HS-5 (cell line): ENCODE measurements at places on chromosomes 4 and X.

GRCh38 chrX:13778916-13779315 is 38.0 kb downstream of the GPM6B start:
- peak; percentile 2 for DNase-seq

- DNase-seq, result no peak
These were observed 556 bp upstream of the SLC25A43 start for GRCh38 chrX:119398587-119398973.

DNA sequence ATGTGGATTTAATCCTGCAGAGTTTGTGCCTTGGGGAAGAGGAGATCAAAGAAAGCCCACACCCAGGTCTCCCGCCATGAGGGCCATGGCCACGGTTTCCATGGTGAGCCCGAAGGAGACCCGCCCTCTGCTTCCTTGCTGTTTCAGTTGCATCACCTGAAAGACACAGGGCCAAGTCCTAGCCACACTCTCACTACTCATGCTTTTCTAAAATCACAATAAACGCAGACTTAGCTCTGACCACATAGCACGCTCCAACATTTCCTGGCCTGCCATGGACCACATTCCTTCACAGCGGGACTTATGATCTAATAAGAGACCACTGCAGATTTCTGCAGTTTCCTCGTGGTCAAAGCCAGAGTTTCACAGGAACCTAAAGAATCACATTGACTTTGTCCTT is 426.0 kb upstream of the NR3C2 start:
- DNase-seq, result no peak

- DNase-seq, result no peak
These were observed 149.5 kb downstream of the FAM13A start for GRCh38 chr4:88907478-88907877.

GRCh38 chr4:138864961-138865720 is 150.4 kb upstream of the NOCT start:
- DNase-seq, result no peak

GRCh38 chrX:25226151-25226550 is 210.4 kb upstream of the ARX start:
- DNase-seq, result no peak

DNA sequence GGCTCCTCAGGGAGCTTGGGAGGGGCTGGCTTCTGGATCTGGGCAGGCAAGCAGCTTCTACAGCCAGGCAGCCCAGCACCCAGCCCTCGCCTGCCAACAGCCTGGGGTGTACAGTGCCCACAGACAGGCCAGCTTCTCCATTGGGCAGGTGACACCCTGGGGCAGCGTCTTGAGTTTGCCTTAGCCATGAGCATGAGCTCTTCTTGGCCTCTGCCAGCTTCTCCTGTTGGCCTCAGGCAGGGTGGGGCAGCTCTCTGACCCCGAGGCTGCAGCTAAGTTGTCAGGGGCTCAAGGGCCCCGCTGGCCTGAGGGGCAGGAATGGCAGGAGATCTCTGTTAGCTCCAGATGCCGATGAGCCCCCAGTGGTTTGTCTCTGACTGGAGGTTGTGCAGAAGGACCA is 7.8 kb upstream of the CNGA2 start:
- no peak for DNase-seq

GRCh38 chrX:15971696-15972095 is 117.1 kb upstream of the AP1S2 start:
- DNase-seq, result no peak

DNA sequence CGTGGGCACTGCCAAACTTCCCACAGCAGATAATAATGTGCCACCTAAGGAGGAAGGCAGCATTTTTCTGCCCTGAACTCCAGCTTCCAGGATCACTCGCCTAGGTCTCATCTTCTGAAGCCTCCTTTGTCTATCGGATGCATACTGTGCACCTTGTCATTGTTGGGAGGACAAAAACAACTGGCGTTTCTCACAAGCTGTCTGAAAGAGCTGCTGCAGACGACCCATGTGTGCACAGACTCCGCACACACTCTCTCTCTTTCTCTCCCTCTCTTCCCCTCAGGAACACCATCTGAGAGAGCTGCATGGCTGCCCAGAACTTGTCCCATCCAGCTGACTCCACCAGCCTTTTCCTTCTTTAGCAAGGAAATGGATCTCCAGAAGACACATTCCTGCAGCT is 83.0 kb downstream of the MAML3 start:
- no peak for DNase-seq

- DNase-seq, result no peak
These were observed 18.9 kb upstream of the GPM6B start for GRCh38 chrX:13835825-13836224.

DNA sequence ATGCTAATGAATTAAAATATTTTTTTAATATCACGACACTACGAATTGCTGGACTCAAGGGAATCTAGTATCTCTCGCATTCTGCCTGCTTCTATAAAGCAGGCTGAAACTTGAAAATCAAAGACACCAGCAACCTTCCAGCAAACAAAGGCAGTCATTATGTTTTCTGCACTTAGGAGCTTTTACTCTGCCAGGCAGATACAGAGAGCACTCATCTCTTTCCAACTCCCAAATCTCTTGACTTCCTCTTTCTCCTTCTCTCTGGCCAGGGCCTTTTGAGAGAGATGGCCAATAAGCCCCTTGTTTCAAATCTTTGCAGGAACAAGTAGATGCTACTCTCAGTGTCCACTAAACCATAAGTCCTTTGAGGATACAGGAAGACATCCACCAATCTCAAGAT is 95.2 kb upstream of the KLF3 start:
- DNase-seq, result no peak

GRCh38 chrX:151970661-151971060 is 3.8 kb downstream of the GABRE start:
- peak; percentile 72 for DNase-seq

DNA sequence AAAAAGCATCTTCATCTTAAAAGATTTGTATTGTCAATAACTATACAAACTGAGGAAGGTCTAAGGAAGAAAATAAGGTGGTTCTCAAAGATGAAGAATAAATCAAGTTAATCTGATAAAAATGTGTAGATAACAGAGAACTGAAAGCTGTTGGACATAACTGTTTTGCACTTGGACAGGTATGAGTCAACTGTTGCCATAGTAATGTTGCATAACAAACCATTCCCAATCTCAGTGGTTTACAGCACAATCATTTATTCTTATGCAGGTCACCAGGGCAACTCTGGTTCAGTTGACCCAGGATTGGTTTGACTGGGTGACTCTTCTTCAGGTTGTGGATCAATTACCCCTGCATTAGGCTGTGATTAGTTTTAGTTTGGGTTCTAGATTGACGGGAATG is 2197.7 kb downstream of the ARAP2 start:
- peak; percentile 49 for DNase-seq

DNA sequence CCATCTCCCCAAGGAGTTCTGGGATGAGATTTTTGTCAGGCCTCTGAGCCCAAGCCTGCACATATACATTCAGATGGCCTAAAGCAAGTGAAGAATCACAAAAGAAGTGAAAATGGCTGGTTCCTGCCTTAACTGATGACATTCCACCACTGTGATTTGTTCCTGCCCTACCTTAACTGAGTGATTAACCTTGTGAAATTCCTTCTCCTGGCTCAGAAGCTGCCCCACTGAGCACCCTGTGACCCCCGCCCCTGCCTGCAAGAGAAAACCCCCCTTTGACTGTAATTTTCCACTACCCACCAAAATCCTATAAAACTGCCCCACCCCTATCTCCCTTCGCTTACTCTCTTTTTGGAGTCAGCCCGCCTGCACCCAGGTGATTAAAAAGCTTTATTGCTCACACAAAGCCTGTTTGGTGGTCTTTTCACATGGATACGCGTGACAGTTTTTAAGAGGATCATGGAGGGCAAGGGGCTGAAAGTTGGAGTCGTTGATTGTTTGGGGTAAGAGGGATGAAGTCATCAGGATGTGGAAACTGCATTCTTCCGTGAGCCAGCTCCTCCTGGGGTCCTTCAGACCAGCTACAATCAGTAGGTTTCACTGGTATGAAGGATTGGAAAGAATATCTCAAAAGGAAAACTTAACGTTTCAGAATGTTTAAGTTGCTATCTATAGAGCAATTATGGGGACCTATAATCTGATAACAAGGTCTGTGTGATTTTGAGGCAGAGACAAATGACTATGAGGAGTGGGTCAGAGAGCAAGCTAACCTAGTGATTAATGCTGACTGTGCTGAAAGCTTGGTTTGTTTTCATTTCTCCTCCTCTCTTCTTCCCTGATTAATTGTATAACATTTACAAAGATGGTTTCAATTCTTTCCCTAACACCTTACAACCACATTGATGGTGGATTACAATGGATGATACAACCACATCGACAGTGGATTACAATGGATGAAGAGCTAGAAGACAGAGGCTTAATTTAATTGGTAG is 28.6 kb upstream of the MAGEA11 start:
- no peak for DNase-seq

DNA sequence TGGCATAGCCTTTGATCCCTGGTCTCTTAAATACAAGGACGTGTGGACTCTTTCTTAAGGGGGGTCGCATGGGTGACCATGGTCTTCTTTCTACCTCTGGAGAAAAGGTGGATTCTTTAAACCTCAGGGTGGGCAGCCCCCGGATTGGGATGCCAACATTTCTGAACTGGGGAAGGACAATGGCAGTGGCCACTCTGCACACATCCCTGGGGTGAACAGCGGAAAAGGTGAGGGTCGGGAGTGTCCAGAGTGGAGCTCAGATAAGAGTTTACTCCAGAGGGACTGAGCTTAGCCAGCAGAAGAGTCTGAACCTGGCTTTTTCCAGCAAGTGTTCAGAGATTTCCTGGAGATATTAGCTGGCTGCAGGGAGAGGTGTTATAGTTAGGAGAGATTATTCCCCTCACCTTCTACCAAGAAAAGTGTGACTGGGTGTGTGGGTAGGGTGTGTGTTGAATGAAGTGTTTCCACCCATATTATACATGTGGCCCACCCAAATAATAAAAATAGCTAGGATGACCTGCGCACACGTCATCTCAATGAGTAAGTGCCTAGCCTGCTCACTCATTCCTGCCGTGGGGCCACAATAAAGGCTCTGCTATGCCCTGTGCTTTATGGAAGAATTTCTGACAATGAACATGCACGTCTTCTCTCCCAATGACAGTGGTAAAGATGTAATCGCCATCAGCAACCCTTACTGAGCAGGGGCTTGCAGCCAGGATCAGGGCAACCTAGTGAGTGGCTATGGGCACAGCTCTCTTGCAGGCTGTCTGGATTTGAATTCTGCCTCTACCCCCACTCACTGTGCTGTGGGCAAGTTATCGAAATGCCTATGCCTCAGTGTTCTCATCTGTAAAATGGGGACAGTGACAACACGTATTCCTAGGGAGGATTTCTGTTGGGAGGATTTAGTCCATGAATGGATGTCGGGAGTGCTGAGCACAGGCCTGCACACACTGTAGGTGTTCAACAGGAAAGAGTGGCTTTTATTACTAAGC is 76.6 kb downstream of the SLC2A9 start:
- DNase-seq, result no peak

DNA sequence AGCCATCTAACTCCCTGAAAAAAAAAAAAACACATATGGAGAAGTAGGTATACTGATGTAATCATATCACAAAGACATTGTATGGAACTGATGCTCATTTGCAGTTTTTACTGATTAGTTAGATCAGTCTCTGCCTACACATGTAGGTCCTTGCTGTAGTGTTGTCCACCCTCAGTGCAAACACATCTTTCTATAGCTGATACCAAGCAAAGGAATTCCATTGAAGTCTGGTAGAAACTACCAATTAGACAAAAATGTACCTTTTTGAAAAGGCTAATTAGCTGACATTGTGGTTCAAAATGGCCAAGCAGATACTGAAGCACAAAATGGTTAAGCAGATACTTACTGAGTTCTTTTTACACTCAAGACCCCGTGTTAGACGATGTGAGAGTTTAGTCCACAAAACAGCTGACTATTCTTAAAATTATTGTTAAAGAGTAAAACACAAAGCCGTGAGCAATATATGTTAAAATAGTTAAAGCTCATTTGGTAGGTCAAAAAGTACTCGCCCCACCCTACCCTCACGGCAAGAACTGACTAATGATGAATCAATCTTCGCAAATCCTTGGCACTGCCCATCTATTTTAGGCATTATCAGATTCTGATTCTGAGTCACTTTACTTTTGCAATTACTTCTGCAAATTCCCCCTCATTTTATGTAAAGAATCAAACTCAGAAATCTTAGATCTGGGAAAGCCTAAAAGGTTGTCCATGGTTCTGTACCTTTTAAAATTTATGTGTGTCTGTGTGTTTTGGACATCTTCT is 40.4 kb downstream of the COL4A6 start:
- peak; percentile 47 for DNase-seq

- no peak for DNase-seq
These were observed 388.6 kb upstream of the PITX2 start for GRCh38 chr4:111011458-111011857.

GRCh38 chr4:181819946-181820345 is 423.3 kb upstream of the TENM3 start:
- no peak for DNase-seq

DNA sequence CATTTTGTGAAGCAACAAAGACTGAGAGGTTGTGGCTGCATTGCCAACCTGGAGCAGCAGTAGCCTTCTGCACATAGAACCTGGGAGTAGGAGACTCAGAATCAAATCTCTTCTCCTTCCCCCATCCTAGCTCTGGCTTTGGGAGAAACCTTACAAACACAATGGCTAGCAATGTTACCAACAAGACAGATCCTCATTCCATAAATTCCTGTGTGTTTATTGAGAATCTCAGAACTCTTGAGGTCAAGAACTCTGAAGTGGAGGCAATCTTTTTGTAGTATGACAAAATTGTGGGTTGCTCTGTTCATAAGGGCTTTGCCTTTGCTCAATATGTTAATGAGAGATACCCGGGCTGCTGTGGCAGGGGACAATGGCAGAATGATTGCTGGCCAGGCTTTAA is 406.7 kb upstream of the SPANXN1 start:
- DNase-seq, result peak; percentile 5

GRCh38 chrX:41441934-41442823 is 5.0 kb upstream of the NYX start:
- DNase-seq, result peak; percentile 56

DNA sequence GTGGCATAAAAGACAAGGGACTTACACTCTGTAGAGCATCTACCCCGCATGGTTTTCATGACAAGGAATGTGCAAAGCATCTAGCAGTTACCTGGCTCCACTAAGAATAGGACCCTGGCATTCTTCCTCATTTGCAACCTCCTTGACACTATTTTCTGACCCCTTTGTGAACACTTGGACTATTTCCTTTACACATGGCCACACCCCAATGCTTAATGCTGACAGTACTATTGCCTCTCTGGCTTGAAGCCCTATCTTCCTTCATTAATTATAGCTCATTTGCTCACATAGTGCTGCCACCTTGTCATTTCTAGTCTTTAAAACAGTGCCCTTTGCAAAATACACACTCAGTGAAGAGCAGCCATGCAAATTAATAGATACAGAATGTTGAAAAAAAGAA is 226.3 kb upstream of the VCX3A start:
- no peak for DNase-seq

- no peak for DNase-seq
These were observed 1106.3 kb upstream of the IGFBP7 start for GRCh38 chr4:58216461-58216860.

- DNase-seq, result no peak
These were observed 86.4 kb upstream of the C4orf50 start for GRCh38 chr4:6104541-6105130.

- no peak for DNase-seq
These were observed 153.4 kb downstream of the PPARGC1A start for GRCh38 chr4:23736466-23736865.
